ENCODE measurements at places on chromosomes 3 and 15. TPM values are rescaled to one million over a fixed set of nuclear protein-coding genes. Genes with fewer than 3 reads are reported as not detected.

The P2RY13 gene
- total RNA-seq, result not detected

The TMEM40 gene
- total RNA-seq, result not detected

DNA sequence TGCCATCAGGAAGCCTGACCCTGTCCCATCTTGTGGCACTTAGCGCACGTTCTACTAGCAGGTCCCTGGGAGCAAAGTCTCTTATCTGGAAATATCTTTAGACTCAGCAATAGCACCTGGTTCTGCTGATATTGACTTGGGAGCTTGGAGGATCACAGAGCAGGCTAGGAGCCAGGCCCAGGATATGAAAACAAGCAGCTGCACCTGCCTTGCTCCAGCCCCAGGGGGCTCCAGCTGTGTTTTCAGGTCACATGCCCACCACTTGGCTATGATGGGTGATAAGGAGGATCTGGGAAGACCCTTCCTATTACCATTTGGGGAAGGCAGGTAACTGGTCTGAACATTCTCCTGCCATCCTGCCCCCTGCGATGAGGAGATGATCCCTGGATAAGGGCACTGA lies 87.8 kb downstream of the C3orf70 start:
- DNase-seq, result no peak

DNA sequence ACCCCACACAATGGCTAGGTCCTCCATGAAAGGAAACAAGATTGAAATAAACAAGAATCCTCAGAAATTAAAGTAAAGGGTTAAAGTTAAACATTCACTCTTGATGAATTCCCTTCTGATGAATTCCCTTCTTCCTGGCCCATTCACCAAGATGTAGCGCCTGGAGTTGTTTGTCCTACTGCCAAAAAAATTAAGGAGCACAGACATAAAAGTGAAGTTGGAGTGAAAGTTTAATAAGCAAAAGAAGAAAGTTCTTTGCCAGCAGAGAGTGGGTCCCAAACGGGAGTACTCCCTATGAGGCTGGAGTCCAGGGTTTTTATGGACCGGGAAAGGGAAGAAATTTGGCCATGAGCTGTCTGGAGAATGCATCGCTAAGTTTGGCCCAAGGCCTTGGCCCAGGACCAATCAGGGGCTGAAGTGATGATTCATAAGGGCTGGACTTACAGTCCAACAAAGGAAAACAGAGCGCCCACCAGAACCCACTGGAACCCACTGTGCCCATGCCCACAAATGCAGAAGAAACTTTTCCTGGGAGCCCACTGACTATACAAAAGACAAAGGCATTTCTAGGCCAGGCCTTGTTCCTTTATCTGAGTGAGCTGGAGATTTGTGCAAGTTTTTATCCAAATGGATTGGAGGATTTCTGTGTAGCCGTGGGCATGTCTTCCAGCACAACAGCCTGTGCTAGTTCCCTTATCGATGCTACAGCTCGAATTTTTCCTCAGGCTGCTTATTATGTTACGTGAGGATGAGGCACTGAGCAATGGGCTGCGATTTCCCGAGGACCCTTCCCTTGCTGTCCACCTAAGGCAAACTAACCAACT lies 1561.6 kb downstream of the OTOL1 start:
- DNase-seq, result no peak

GRCh38 chr3:9448071-9448470 lies 50.7 kb downstream of the SETD5 start:
- DNase-seq, result no peak
